Spleen (tissue), 13 donors: ENCODE measurements at places on chromosomes 7 and 10.

- no peak for DNase-seq
These were observed 107.5 kb downstream of the KIF20B start for GRCh38 chr10:89808842-89809241.

DNA sequence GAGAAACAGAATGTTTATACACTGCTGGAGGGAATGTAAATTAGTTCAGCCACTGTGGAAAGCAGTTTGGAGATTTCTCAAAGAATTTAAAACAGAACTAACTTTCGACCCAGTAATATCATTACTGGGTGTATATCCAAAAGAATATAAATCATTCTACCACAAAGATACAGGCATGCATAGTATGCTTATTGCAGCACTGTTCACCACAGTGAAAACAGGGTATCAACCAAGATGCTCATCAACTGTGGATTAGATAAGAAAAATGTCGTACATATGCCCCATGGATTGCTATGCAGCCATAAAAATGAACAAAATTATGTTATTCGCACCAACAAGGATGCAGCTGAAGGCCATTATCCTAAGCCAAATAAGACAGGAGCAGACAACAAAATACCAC lies 343.1 kb upstream of the KCND2 start:
- DNase-seq, result no peak

DNA sequence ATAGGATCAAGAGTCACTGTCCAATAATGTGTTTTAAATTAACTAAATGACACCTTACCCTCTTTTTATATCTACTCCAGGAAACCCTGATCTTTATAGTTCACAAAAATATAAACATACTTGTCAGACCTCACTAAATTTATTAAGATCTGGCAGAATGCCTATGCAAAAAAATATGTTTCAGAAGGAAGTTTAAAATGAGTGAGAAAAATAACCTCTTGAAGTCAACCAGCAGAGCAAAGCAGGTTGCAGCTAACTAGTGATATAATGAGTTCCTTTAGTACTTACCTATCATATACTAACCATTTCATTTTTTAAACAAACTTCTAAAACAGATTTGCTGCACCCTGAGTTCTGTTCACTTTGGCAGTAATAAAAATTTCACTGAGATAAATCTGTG lies 14.0 kb upstream of the HGF start:
- no peak for DNase-seq

DNA sequence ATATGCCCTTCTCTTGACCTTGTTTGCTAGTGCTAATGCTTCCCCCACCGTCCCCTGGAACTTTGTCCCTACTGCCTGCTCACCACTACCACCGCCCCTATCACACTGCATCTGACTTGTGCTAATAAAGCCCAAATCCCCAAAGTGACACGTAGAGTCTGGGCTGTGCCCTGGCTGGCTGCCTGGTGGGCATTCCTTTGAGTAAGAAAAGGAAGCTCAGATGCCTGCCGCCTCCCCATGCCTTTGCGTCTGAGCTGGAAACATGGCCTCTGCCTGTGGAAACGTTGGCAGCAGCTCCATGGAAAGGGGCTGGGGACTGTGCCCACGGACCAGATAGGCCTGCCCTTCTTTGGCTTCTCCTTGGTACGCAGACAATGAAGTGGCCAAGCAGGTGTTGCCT lies 138.3 kb downstream of the CYP26A1 start:
- DNase-seq, result no peak

DNA sequence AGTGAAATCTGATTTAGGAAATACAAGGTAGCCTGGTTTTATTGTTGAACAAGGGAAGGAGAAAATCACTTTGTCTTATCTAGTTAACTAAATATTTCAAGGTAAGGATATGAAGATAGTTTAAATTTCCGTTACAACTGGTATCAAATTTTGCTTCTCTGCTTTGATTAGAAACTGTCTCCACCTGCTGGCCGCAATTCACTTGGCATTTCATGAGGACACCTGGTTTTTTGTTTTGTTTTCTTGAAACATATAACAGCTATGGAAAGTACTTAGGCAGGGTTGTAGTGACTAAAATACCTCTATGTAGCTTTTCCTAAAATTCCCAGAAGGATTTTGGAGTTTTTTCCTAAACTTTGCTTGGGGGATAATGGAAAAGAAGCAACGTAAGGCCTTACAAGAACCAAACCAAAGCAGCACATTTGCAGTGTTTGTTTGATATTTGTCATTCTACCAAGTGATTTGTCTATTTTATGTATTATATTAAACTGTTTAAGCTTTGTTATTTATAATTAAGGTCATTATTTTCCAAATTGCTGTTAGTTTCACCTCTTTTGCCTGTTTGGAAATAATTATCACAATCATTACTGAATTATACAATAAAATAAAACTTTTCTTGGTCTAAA lies 73.6 kb downstream of the AHCYL2 start:
- no peak for DNase-seq

GRCh38 chr7:44796034-44796503 lies 412 bp upstream of the PPIA start:
- DNase-seq, result no peak

GRCh38 chr7:75531359-75531821 lies 39.3 kb downstream of the SPDYE5 start:
- no peak for DNase-seq

DNA sequence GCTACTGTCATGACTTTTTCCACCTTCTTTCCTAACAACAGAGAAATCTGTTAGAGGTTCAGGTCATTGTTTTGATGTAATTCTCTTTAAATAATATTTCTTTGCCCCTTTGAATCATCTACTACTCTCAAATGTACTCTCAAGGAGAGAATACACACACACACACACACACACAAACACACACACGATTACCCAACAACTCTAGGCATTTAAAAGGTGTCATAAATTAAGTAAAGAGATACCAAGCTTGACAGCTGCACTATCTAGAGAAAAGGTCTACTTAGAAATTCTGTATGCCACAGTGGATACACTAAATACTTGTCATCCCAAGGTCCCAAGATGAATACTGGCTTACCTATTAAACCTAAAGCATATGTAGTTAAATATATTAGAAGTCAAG lies 4.8 kb downstream of the PANK1 start:
- DNase-seq, result no peak

DNA sequence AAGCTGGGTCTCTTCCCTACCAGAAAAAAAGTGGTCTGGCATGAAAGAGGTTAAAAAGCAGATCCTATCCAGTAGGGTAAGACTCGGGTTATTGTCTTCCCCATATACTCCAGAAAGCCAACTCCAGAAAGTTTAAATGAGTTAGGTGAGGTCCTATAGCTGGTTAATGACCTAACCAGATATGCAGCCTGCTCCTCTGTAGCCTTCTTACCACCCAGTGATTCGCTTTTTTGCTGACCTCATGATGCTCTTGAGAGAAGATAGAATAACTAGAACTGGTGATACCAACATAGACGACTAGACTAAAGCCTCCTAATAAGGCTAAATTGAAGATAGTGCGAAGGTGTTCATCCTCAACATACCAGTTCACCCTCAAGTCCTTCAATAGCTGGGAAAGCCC lies 675 bp upstream of the GIMAP1 start:
- no peak for DNase-seq

DNA sequence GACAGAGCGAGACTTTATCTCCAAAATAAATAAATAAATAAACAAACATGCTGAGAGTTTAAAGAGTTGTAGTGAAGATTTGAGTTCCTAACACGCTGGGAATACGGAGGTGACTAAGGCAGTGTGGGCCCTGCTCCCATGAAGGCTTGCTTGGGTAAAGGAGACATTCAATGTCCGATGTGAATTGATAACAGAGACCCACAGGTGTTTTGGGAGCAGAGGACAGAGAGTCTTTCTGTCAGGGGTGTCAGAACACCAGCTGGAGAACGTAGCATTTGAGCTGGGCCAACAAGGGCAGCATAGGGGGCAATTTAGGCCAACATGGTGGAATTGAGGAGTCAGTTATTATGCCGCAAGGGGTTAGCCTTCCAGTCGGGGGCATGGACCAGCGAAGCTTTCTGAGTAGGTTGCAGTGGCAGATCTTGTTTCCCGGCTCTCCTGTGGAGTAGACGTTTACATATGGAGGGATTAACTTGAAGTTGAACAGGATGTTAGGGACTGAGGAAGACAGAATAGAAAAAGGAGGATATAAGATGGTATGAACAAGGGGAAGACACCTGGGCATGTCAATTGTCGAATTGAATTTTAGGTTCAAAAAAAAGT lies 5.6 kb downstream of the PROSER2 start:
- no peak for DNase-seq

GRCh38 chr10:111990734-111991133 lies 192.8 kb downstream of the GPAM start:
- no peak for DNase-seq

- DNase-seq, result peak; percentile 88
These were observed at the start of gene DKK1 for GRCh38 chr10:52313933-52314821. DKK1 (plus strand) TSS chr10:52314281; CDS start chr10:52314435, 154 bp downstream.

DNA sequence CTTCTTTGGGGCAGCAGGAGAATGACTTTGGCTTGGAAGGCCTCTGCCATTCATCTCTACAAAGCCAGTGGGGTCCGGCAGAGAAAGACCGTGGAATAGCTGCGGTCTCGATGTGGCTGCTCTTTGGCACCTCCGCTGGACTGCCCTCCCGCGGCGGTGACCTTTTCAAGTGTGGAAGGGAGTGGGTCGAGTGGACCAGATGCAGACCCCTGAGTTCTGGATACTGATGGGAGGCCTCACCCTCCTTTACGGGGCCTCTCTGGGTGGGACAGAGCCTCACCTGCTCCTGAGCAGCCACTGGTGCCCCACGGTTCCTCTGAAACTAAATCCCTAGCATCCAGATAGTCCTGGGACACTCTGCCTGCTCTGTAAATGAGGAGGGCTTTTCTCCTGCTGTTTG lies 113.1 kb downstream of the NT5C2 start:
- DNase-seq, result no peak

DNA sequence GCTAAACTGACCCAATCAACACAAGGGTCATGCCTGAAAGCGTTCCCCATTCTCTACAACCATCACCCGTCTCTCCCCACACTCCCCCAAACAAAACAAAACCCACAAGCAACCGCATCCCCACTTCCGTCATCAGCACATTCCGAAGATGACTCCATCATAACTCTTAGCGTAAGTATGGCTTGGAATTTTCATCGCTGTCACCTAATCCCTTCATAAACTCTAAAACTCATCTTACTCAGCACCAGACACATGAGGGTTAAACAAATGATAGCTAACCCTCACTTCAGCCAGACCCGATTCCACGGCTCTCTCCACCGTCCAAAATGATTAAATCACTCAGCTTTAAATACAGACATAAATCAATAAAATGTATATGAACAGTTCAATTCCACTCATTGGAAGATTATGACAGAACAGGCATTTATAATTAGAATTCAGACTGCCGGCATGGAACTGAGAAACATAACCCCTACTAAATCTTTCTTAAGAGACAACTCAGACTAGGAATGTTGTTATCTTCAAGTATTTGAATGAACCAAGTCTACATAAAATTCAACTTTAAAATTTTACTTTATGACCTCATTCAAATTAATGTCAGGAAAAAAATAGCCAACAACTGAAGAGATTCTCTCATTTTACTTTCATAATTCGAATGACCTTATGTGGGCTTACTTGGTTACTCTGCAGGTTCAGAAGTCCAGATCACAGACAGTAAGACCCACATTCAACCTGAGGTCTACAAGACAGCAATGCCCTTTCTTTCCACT lies 215.9 kb downstream of the PARD3 start:
- DNase-seq, result no peak

GRCh38 chr10:77086081-77086480 lies 551.5 kb downstream of the KCNMA1 start:
- DNase-seq, result no peak

GRCh38 chr7:110871856-110872255 lies 219.1 kb upstream of the LRRN3 start:
- DNase-seq, result no peak

GRCh38 chr10:46540412-46541016 lies 15.9 kb downstream of the GPRIN2 start:
- DNase-seq, result peak; percentile 64

GRCh38 chr10:59272061-59272460 lies 90.3 kb downstream of the FAM13C start:
- DNase-seq, result no peak

- DNase-seq, result no peak
These were observed 121.3 kb downstream of the RGS10 start for GRCh38 chr10:119420950-119421875.

GRCh38 chr7:48426966-48427555 lies 255.8 kb downstream of the ABCA13 start:
- DNase-seq, result no peak

- no peak for DNase-seq
These were observed 15.6 kb downstream of the RBP3 start for GRCh38 chr10:47363781-47364180.

DNA sequence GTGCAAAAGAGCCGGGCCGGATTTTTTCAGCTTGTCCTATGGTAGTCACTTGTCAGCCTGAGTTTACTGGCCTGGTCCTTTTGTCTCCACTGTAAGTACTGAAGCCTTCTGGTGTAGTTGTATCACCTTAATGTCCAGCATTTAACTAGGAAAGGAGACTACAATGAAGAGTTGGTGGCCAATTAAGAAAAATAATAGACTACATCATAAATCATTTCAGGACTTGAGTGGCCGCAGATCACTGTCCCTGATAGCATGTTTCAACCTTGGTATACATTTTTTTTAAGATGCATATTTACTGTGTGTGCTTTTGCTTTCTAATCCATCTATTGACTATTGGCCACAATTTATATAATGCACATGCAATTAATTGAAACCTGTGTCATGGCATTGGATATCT lies 6.1 kb downstream of the FZD1 start:
- DNase-seq, result no peak

DNA sequence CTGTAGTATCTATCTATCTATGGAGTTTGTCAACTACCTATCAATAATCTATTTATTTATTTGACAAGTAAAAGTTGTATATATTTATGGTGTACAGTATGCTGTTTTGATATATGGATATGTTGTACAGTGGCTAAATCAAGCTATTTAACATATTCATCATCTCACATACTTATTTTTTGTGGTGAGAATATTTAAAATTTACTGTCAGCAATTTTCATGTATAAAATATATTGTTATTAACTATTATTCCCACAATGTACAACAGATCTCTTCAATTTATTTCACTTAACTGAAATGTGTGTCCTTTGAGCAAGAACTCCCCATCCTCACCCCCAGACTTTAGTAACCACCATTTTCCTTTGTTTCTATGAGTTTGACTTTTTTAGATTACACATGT lies 14.5 kb downstream of the AGR3 start:
- no peak for DNase-seq

GRCh38 chr7:25095516-25096345 lies 29.3 kb downstream of the CYCS start:
- DNase-seq, result no peak

DNA sequence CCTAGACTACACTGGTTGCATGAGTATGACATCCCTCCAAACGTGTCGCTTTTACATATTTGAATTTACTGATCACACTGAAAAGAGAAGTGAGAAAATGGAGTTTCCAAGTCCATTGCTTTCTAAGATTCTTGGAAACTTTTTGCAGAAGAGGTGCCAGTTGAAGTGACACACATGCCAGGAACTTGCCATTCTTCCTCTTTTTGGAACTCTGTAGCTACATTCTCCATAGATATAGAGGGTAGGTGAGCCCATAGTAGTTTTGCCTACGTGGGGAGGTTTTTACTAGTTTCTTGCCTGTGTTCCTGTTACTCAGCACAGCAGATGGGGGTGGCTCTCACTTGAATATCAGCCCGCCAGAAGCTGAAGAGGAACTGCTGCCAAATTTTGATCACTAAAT lies 286.6 kb upstream of the NRP1 start:
- no peak for DNase-seq
